Stimulated activated naive CD8-positive, alpha-beta T cell treated with anti-CD3 and anti-CD28 coated beads, Interleukin-15, amount 100 ng/mL, for 72 hours (primary cell): ENCODE measurements at places on chromosomes 13 and 19.

GRCh38 chr13:111322916-111323331 lies 2.5 kb downstream of the TEX29 start:
- DNase-seq, result no peak

DNA sequence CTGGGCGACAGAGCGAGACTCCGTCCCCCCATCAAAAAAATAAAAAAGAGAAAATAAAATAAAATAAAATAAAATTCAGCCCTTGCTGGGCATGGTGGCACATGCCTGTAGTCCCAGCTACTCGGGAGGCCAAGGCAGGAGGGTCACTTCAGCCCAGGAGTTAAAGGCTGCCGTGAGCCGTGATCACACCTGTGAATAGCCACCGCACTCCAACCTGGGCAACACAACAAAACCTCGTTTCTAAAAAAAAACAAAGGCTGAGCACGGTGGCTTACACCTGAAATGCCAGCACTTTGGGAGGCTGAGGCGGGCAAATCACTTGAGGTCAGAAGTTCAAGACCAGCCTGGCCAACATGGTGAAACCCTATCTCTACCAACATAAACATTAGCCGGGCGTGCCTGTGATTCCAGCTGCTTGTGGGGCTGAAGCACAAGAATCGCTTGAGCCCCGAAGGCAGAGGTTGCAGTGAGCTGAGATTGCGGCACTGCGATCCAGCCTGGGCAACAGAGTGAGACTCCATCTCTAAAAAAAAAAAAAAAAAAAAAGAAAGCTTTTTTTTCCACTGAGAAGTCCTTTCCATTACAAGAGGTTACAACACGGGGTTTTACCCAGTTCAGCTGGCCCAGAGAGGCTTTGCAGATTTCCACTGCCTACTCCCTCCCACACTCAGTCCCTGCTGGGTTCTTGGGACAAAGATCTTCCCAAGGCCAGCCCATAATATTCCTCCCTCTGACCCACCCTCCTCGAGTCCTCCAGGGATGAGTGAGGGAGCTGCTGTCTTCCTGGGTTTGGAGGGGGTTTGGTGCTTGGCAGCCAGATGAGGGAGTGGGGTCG lies 6.4 kb downstream of the ANGPTL4 start:
- no peak for DNase-seq

DNA sequence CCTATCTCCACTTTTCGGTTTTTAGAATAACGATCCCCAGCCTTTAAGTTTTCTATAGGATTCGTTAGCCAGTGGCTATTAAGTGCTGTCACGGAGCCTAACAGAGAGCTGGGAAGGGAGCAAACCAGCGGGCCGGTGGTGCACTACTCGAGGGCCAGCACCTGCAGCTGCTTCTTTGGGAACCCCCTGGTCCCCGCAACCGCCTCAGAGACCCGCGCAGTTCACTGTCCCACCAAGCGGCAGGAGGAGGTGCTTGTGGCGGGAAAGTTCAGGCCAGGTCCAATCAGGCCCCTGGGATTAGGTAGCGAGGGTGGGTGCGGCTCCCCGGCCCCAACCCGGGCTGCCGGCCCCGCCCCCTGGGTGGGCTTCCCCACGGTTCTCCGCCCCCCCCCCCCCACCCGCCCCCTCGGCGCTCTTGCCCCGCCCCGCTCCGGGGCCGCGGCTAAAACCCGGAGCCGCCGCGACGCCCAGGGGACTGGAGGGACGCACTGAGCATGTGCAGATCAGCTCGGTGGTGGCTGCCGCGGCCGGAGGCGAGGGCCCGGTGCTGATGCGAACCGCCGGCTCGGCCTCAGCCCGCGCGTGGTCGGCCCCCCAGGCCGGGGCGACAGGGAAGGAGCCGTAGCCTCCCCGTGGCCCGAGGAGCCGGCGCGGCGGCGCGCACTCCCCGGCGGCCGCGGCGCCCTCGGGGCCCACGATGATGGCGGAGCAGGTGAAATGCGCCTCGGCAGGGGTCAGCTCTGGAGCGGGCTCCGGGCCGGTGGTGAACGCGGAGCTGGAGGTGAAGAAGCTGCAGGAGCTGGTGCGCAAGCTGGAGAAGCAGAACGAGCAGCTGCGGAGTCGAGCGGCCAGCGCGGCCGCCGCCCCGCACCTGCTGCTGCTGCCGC lies at the start of gene SLAIN1:
Gene SLAIN1, plus strand, starts transcription at position 471 of the 887 bp plus-strand sequence. Its CDS starts 227 bp downstream, at position 698.
- peak; percentile 82 for DNase-seq

DNA sequence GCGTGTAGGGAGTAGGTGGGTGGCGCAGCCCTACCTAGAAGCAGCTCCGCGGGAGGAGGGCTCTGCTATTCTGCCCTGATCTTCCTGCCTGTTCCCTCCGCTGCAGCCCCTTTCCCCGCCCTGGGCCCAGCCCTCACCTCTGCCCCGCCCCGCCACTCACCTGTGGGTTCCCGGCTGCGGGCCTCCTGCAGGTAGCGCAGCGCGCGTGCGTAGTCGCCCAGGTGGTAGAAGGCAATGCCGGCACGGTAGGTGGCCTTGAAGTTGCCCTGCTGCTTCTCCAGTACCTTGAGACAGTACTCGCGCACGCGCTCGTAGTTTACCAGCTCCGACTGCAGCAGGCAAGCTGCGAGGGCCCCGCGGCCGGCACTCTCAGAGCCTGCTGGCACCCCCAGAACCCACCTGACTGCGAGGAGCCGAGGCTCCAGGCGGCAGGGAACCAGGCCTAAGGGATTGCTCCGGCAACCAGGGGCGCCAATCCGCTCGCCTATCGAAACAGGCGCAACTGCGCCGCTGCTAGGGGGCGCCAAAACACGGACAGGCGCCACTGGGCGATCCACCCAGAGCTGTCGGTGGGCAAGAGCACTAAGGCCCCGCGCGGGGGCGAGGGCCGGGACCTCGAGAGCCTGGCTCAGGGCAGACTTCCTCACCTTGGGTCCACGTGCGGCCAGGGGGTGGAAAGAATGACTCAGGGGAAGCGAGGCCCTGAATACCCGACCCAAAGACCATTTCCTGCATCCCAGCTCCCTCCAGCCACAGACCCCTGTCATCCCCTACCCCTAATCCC lies 965 bp downstream of the TTC9B start:
- peak; percentile 25 for DNase-seq

GRCh38 chr13:27789495-27790303 lies 2.6 kb upstream of the GSX1 start:
- peak; percentile 19 for DNase-seq

GRCh38 chr13:113499936-113500335 lies 9.4 kb upstream of the DCUN1D2 start:
- no peak for DNase-seq

- DNase-seq, result no peak
Measured at GRCh38 chr19:46296722-46297461, at the start of gene HIF3A. Gene HIF3A (plus strand): TSS chr19:46297042. CDS start chr19:46297077, 35 bp downstream.

DNA sequence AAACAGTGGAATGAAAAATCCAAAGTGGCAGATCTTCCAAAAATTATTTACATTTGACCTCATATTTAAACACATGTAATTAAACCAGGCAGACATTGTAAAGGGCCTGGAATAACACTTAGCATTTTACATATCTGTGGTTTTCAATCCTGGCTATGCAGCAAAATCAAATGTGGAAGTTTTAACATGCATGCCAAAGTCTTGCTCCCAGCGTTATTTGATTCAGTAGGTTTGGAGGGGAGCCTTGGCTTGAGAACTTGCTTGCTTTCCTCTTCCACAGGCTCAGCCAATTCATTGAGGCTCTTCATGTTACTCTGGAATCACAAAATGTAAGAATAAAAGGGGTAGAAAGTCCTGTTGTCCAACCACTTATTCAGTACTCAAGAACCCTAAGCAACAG lies 42.5 kb upstream of the INTS6 start:
- DNase-seq, result no peak

GRCh38 chr13:106496072-106496997 lies 39.1 kb downstream of the EFNB2 start:
- no peak for DNase-seq

GRCh38 chr13:109146393-109146792 lies 517.0 kb downstream of the MYO16 start:
- DNase-seq, result no peak

GRCh38 chr19:30854661-30855060 lies 482.5 kb downstream of the ZNF536 start:
- DNase-seq, result no peak

- no peak for DNase-seq
Measured at GRCh38 chr19:916645-917322, 349 bp upstream of the KISS1R start.

DNA sequence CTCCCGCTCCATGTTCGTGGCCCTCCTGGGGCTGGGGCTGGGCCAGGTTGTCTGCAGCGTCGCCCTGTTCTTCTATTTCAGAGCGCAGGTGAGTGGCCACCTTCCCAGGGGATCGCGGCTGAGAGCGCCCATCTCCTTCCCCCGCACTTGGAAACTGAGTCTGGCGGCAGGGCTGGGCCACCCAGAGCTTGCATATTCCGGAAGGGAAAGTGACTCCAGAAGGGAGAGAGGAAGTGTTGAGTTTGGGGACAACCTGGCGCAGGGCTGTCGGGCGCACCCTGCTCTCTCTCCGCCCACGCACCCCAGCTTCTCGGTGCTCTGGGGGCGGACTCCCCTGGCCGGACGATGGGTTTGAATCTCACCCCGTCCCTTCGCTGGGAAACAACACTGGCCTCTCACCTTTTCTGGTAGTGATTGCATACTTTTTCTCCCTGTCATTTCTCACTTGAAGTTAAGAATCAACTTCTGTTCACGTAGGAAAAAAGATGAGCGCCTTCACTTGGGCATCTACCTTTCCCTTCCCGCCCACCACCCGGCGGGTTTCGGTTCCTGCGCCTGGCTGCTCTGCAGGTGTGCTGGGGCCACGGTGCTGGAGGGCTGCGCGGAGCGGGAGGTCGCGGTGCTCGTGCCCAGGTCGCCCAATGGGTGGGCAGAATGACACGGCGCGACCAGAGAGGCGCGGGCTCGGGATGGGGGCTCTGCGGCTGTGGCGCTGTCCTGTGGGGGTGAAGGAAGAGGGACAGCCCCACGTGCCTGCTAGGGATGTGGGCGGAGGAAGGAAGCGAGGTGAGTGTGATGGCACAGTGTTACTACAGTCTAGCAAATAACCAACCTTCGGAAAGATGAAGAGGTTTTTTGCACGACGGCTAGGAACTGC lies 721 bp downstream of the TNFSF11 start:
- DNase-seq, result peak; percentile 66

GRCh38 chr13:33144358-33144784 lies 128.1 kb downstream of the KL start:
- DNase-seq, result no peak

- no peak for DNase-seq
Measured at GRCh38 chr19:18849838-18850400, 18.2 kb downstream of the UPF1 start.

GRCh38 chr19:15422296-15423075 lies 3.7 kb upstream of the AKAP8L start:
- no peak for DNase-seq

DNA sequence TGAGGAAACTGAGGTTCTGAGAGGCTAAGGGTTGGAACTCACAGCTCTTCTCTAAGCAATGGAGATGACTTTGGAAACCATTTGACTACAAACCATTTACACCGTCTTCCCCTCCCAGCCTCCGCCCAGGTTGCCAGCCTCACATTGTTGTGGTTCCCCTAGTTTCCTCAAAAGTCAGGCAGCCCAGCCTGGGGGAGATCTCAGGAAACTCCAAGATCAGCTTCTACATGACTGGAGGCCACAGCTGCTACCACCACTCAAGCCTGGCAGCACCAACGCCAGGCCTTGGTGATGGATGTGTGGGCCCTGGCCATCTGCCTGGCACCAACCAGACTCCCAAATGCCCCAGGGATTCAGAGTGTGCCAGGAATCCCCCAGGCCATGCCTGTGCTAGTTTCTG lies 207.9 kb downstream of the TSHZ3 start:
- DNase-seq, result no peak

- peak; percentile 81 for DNase-seq
Measured at GRCh38 chr13:110138010-110138699, 168.8 kb downstream of the COL4A1 start.

DNA sequence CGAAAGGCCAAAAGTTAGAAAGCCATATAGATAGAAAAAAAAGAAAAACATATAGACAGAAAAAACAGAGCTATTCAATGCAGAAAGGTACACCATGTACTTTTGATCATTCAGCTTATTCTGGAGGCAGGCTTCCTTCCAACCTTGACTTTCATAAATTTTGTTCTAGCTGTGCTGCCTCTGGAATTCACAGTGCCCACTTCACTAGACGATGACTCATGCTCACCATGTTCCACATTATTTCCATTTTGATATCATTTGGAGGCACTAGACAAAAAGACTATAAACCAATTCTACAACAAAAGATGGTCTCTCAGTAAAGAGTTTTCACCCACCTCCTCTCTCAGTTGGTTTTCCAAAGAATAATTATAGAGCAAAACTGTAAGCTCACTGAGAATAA lies 229.0 kb upstream of the IPO5 start:
- no peak for DNase-seq

DNA sequence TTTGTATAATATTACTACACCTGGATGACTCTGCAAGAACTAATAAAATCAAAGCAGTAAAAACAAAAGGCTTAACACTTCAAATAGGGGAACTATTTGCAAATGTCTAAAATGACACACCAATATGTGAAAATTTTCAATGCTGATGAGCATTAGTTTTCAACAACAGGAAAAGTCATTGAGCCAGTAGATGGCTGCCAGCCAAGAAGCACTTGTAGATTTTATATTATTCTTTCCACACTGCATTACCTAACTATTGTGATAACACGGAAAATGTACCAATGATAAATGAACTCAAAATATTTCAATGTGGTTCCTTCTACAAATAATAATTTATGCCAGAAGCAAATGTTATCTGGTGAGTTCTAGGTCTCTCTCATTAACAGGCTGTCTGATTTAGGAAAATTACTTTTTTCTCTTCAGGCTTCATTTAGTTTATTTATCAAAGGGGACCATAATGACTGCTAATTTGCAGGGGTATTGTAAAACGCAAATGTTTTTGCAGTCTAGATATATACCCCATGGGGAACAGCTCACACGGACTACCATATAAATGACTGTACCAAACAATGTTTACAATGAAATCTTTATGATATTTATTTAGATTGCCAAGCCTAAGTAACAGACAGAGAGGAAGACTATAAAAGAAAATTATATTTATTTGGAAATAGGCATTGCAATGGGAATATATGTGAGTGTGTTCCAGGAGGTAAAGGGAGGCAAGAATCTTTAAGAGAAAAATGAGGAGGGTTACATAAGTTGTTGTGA lies 407.8 kb downstream of the LIG4 start:
- no peak for DNase-seq

GRCh38 chr13:75530549-75530961 lies 7.1 kb downstream of the COMMD6 start:
- DNase-seq, result no peak

- no peak for DNase-seq
Measured at GRCh38 chr13:46170687-46171086, 11.3 kb downstream of the LCP1 start.

DNA sequence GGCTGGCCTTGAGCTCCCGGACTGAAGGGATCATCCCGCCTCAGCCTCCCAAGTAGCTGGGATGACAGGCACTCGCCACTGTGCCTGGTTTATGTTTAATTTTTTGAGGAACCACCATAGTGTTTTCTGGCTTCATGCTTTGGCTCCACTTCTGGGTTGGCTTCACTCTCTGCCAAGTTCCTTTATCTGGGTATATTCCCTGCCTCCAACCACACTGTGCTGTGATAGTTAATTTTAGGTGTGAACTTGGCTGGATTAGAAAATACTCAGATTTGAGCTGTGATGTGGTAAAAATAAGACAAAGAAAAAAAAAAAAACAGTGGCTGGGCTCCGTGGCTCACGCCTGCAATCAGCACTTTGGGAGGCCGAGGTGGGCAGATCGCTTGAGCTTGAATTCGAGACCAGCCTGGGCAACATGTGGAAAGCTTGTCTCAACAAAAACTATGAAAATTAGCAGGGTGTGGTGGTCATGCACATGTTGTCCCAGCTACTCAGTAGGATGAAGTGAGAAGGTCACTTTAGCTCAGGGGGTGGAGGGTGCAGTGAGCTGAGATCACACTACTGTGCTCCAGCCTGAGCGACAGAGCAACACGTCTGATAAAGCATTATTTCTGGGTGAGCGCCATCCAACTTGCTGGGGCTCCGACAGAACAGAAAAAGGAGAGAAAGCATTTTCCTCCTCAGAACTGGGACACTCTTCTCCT lies 7.5 kb upstream of the ILF3 start:
- DNase-seq, result no peak
